ENCODE measurements at places on chromosomes 2 and 18.

DNA sequence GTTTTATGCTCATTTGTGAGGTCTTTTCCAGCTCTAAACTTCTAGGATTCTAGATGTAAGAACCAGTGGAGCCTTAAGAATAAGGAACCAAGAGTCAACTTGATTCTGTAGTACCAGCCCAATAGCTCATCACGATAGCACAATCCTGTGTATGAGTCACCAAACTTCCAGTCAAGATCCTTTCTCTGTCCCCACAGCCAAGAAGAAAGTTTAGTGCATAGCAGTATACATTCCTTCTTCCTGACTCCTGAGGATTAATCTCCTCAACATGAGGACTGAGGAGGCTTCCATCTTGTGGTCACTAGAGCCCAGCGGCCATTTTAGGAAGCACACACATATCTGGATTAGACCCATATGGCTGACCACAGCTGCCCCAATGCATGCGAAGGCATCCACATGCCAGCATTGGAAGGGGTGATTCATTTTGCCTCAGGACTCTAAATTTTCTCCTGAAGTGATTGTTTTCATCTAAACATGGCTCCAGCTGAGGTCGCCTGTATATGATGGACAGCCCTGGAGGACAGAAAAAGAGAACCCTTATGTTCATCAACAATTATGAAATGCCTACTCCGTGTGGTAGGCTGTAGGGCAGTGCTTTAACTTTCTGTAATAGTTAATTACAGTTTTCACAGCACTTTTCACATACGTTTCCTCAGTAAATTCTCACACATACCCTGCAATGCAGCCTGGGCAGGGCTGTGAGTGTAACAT lies 53.5 kb downstream of the RASGRP3 start:
- DNase-seq: no peak

- DNase-seq: no peak
Observed at GRCh38 chr18:50030146-50030545, 164.8 kb downstream of the MYO5B start.

GRCh38 chr2:69165091-69165880 lies 152.3 kb downstream of the ANTXR1 start:
- no peak for DNase-seq

DNA sequence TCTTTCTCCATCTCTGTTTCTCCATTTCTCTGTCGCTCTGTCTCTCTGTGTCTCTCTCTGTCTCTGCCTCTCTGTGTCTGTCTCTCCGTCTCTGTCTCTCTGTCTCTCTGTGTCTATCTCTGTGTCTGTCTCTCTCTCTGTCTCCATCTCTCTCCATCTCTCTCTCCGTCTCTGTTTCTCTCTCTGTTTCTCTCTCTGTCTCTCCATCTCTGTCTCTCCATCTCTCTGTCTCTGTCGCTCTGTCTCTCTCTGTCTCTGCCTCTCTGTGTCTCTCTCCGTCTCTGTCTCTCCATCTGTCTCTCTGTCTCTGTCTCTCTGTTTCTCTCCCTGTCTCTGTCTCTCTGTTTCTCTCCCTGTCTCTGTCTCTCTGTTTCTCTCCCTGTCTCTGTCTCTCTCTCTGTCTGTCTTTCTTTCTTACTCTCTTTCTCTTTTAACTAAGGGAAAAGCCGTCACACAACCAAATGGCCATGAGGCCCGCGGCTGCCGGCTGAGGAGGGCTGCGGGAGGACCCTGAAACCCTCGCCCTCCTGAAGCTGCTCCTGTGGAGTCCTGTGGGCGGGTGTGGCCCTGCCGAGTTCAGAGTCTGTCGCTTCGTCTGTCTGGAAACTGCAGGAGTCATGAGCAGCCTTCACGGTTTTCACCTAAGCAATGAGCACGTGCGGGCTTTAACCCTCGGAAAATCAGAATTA lies 29.3 kb downstream of the NFATC1 start:
- no peak for DNase-seq

GRCh38 chr18:36337679-36338402 lies 40.3 kb downstream of the FHOD3 start:
- no peak for DNase-seq

- no peak for DNase-seq
Observed at GRCh38 chr2:121532894-121533293, 2.2 kb downstream of the RNU4ATAC start.

GRCh38 chr18:22783245-22783644 lies 149.9 kb upstream of the RBBP8 start:
- DNase-seq: no peak

DNA sequence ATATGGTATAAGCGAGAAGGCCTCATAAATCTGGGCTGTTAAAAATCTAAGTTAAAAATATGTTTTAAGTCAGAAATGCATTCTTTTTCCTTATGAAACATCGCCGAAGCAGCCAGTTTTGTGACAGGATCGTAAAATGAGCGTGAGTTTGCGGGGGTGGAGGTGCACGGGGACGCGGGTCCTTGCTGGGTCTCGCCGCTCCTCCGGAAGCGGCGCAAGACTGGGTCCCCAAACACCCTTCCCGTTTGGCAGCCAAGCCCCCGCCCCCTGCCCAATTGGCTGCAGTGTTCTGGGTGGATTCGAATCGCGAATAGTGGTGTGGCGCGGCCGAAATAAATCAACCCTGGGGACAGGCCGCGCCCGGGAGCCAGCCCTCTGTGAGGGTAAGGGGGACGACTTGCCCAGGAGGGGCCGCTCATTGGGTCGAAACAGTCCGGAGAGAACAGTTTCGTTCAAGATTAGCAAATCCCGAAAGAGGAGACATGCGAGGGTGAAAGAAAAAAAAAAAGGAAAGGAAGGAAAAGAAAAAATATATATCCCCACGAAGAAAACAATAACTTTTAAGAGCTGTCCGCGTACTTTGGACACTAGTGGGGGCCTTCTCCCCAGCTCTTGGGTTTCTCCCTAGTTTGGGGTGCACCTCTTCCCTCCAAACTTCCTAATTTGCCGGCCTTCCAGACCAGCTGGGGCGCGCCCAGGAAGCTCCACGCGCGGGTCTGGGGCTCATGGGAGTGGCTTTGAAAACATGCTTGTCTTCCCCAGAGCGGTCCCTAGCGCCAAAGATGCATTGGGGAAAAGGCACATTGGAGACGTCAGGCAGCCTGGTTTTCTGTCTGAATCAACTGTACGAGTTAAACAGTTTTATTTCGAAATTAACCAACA lies 3.1 kb upstream of the GATA6 start:
- no peak for DNase-seq

DNA sequence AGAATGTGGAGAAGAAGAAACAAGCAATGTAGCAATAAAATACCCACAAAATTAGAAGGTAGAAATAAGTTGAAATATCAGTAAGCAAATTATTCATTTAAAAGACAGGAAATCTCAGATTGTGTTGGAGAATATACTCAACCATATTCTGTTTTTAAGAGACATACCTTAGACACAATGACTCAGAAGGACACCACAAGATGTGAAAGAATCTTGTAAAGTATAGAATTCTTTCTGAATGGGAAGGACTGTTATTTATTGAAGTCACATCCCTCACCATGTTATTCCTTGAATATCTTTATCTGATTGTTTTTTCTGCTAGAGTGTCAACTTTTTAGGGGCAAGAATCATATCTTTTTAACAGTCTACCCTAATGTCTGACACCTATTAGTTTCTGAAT lies 50.4 kb downstream of the CTAGE1 start:
- no peak for DNase-seq

Measured in NCI-H1105 (cell line).